NCI-H774 (cell line): ENCODE measurements at places on chromosomes 11 and 22.

DNA sequence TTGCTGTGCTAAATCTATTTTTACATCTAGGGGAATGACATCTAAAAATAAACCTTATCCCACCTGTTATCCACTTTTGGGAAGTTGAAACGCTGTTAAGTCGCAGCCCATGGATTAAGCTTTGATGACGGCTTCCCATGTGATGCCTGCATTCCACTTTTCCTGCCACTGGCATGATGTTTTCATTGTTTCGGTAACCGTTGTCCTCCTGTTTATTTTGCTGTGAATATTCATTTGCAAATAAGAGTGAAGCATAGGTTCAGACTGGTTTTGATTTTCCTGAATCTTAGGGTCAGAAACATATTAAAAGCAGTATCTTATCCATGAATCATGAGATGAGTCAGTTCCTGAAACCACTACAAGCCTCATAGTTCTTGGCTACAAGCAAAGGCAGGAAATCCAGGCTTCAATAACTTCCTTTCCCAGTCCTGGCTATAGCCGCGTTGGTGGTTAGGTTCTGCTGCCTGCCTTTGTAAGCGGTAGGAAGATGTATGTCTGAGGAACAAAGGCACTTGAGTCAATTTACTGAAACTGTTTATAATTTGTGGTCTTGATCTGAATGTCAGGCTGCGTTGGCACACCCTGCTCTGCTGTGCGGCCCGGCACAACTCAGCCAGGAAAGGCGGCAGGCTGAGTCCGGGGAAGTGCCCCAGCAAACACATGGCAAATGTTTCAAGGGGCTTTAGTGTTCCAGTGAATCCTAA lies 19.4 kb downstream of the TEAD1 start:
- DNase-seq = no peak

DNA sequence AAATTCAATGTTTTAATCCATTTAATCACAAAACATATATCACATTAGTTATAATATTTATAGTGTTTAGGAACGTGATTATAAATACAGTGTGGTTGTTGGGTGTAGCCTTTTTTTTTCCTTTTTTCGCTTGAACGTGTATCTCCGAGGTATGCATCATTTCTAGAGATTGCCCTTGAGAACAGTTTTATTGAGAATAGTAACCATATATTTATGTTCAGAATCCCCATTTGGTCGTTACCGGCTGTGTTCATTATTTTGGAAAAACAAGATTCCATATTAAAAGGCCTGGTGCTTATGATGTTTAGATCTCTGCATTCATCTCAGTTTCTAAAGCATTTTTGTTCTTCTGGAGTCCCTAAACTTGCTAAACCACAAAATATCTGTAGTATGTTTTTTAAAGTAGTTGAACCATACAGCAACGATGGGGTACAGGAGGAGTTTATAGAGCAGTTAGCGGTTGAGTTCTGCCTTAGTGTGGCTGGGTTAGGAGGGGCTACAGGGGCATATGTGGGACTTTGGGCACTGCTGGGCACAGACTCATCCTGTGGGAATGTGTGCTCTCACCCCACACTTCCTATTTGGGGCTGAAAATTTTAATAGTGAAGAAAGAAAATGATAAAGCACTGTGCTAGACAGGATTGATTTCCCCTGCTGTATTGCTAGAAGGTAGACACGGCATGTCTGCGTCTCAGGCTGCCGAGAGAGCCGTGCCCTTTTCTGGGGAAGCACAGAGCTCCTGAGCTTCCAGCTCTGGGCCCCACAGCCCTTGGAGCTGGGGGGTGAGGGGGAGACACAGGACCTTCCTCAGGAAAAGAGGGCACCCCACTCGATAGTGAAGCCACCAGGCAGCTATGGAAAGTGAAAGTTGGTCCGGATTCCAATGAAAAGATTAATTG lies 81.5 kb upstream of the PPARA start:
- DNase-seq = no peak

- no peak for DNase-seq
These were observed 199.0 kb upstream of the NECTIN1 start for GRCh38 chr11:119928047-119928446.

DNA sequence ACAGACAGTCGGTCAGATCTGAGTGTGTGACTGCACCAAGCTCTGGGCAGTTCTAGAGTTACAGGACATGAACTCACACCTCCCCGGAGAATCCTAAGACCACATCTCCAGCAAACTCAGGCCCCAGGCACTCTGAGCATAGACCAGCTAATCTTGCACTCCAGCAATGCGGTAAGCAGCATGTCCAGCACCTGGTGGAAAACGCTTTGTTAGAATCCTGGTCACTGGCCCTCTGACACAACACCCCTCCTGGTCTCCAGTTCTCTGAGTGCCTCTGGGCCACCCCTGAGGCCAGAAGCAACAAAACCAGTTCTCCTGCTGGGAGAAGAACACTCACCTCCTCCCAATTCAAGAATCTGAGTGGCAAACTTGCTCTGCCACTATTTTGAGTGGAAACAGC lies 82.7 kb upstream of the TMEM45B start:
- DNase-seq = no peak

DNA sequence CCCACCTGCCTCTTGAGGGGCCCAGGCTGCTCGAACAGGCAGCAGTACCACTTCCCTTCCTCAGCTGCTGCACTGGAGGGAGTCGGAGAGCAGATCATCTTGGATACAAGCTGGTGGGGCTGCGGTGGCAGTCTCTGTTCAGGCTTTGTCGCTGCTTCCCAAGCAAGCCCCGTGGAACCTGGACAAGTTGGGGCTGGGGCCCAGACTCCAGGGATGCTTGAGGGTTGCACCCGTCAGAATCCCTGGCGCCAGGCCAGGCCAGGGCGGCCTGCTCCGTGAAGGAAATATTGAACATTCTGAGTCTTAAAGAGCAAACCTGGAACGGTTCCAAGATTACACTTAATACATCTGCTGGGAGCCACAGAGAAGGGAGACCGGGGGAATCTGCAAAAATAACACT lies 310.1 kb upstream of the SORL1-AS1 start:
- DNase-seq = no peak

DNA sequence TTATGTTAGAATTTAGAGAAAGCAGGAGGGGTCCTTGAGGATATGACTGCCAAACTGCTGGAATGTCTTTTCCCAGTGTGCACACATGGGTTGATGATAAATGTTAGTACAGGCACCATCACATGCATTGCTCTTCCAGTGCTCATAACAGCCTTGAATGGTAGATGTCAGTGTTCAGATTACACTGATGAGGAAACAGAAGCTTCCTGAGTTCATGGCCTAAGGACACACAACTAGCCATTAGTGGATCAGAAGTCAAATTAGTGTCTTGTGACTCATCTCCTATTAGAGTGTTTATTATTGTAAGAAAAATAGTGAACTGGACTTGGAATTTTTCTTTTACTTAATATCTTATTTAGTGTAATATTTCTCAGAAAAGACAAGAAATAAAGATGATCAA lies 241.5 kb downstream of the DDX10 start:
- DNase-seq = no peak

- peak; percentile 1 for DNase-seq
These were observed 8.6 kb downstream of the DNHD1 start for GRCh38 chr11:6505577-6506240.

DNA sequence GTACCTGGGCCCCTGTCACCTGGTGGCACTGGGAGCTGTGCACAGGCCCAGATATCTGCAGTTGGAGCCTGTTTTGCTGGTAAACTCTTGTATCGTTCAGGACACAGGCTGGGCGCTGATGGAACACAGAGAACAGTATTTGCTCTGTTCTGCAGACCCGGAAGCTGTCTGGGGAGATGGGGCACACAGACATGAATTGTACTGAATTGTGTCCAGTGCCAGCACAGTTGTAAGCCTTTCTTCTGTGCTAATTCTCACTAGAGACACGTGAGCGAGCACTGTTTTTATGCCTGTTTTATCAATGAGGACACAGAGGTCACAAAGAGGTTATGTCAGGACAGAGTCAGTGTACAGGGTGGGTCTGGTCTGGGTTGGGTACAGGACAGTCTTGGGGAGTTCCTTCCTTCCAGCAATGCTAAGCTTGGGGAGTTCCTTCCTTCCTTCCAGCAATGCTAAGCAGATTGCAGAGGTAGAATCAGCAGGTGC lies 24.4 kb upstream of the ACR start:
- DNase-seq = no peak

GRCh38 chr11:75536786-75537641 lies 11.3 kb upstream of the GDPD5 start:
- DNase-seq = no peak

GRCh38 chr11:113247966-113248365 lies 66.4 kb upstream of the TTC12 start:
- DNase-seq = no peak

- DNase-seq = no peak
These were observed 11.7 kb upstream of the ASPHD2 start for GRCh38 chr22:26417406-26417805.
